ENCODE measurements at places on chromosomes 11 and 22.
A peak's percentile ranks its signal among the peaks of the same experiment; 100 is the strongest.

DNA sequence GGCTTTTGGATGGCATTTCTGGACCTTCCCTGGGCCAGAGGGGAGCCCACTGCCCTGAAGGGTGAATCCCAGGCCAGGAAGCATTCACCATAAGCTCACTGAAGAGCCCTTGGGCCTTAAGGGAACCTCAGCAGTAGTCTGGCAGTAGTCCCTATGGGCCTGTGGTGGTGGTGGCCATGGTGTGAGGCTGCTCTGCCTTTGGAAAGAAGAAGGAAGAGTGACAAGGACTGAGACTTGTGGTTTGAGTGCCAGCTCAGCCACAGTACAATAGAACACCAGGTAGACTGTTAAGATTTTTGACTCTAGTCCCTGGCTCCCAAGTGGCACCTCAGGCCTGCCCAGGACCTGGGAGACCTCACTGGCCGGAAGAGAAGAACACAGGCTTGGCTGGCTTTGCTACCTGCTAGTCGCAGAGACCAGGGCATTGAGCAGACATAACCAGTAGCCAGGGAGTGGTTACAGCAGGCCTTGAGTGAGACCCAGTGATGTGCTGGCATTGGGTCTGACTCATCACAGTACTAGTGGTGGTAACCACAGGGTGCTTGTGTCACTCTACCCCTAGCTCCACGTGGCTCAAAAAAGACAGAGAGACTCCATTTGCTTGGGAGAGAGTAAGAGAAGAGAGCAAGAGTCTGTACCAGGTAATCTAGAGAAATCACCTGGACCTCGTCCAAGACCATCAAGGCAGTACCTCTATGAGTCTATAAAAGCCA is 259.8 kb upstream of the BLID start:
- no peak for DNase-seq

GRCh38 chr11:103536335-103536722 is 427.1 kb downstream of the DYNC2H1 start:
- no peak for DNase-seq

DNA sequence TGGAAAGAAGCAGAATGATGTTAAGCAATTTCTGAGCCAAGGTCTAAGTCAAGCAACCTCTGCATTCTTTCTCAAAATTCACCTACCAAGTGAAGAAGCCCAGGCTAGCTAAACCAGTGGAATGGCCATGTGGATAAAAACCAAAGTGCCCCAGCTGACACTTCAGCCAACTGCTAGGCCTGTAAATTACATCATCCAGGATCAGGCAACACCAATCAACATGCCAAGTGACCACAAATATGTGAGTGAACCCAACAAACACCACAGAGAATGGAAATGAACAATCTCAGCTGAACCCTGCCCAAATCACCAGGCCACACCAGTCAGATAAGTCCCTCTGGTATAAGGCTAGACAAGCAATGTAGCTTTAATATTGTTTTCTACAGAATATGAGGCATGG is 25.1 kb upstream of the FJX1 start:
- DNase-seq, result no peak

DNA sequence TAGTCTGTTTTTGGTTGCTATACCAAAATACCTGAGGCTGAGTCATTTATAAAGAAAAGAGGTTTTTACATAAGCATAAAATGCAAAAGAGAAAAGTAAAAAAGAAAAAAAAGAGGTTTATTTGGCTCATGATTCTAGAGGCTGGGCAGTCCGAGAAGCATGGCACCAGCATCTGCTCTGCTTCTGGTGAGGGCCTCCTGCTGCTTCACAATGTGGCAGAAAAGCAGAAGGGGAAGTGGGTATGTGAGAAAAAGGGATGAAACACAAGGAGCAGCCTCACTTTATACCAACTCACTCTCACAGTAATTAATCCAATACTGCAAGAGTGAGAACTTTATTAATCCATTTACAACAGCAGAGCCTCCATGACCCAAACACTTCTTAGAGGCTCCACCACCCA is 47.1 kb downstream of the MTNR1B start:
- no peak for DNase-seq

DNA sequence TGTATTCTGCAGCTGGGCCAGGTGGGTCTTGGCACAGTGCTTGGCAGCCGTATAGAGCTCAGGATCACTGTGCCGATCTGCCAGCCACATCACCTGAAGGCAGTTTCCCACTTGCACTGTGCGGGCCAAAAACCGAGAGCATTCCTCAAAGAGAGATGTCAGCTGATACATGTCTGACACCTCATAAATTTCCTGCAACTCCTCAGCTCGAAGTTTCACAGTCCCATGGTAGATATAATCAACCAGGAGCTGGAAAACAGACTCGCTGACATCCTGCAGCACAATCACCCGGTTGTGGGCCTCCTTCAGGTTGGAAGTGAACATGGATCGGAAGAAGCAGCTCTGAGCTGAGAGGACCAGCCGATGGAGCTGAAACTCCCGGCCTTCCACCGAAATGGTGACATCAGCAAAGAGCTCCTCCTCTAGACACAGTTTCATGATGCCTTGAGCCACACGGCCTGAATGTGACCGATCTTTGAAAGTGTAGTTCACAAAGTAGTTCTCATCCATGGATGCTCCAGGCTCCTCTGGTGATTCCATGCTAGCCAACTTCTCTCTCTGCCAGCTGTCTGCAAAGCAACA is 1.2 kb downstream of the KBTBD4 start:
- no peak for DNase-seq

DNA sequence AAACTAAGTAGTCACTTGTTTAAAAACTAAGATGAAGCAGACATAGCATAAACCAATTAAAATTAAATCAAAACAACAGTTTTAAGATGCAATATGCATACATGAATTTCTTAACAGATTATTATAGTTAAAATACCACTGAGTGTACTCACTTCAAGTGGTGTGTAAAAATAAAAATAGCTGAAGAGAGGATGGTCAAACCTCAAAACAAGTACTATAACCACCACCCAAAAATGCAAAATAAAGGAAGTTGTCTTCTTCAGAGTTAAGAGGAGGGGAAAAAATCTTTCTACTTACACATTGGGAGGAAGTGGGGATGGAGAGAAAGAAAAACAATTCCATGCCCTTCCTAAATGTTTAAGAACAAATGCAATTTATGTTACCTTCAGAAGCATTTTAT is 31.9 kb downstream of the RRAS2 start:
- DNase-seq, result no peak

DNA sequence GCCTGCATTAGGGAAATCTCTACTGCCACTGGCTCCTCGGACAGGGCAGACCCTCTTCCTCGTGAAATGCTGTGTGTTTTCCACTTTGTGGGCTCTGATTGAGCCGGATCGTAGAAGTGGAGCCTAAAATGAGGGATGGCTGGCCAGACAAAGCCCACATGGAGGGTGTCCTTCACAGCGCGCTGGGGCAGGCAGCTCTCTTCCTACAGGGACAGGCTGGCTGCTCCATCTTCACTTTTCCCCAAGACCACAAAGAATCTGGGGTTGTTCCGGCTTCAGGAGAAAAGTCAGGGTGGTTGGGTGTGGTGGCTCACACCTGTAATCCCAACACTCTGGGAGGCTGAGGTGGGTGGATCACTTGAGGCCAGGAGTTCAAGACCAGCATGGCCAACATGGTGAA is 94.9 kb downstream of the MORC2 start:
- DNase-seq, result no peak

GRCh38 chr22:21712751-21713427 is 22.7 kb downstream of the YPEL1 start:
- DNase-seq, result no peak

GRCh38 chr22:46731246-46732040 is 6.6 kb downstream of the CERK start:
- DNase-seq, result no peak

- no peak for DNase-seq
These were observed 6.0 kb upstream of the FXYD6 start for GRCh38 chr11:117882311-117882905.

- no peak for DNase-seq
These were observed 46.2 kb downstream of the SHANK2 start for GRCh38 chr11:71206186-71206585.

GRCh38 chr11:16749666-16750065 is 11.2 kb downstream of the C11orf58 start:
- no peak for DNase-seq

DNA sequence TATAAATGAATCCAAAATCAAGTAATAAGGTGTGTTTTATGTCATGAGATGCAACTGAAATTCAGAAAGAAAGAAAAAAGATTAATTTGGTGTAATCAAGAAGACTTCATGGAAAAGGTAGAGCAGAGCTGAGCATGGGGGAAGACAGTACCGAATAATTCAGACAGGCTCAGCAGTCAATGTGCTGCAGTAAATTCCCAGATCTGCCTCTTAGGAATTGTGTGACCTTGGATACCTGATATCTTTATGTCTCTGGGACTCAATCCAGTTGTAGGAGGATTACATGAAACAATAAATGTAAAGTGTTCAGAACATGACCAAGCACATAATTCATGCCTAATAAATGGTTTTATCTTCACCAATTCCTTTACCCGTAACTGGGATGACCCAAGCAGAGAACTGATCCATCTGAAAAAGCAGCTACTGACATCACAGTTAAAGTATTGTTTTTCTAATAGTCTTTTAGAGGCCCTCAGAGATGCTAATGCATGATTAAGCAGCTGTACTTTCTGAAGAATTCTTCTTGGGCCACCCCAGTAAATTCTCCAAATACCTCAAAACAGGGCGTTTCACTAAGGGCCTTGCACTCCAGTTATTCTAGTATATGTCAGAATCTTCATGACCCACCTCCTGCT is 7.8 kb downstream of the MS4A12 start:
- DNase-seq, result no peak

GRCh38 chr11:17382046-17382728 is 6.3 kb downstream of the KCNJ11 start:
- DNase-seq, result no peak

DNA sequence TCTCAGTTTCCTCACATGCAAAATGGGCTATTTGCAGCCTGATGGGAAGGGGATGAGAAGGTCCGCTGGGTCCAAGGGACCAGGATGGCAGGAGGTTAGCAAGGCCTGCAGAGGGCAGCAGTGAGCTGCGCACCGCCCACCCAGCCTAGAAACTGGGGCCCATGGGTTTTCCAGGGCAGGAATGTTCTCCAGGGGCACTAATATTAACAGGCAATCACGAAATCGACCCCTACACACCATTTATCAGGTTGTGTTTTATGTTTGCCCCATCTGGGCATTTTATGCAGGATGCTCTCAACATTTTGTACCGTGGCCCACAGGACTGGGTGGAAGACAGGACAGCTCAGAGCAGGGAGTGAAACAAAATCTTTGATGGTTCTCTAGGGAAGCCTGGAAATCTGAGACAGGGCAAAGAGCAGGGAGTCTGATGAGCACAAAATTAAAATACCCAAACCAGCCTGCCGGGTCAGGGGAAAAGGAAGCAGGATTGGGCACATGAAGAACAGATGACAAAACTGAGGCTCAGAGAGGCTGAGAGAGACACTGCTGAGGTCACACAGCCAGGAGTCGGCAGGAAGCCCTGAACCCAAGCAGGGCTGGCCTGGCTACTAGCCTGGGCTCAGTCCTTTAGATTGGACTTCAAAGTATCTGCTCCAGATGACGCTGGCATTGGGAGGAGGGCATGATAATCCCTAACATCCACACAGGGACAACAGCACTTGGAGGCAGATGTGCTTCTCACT is 1.6 kb upstream of the BCR start:
- DNase-seq, result peak; percentile 47

DNA sequence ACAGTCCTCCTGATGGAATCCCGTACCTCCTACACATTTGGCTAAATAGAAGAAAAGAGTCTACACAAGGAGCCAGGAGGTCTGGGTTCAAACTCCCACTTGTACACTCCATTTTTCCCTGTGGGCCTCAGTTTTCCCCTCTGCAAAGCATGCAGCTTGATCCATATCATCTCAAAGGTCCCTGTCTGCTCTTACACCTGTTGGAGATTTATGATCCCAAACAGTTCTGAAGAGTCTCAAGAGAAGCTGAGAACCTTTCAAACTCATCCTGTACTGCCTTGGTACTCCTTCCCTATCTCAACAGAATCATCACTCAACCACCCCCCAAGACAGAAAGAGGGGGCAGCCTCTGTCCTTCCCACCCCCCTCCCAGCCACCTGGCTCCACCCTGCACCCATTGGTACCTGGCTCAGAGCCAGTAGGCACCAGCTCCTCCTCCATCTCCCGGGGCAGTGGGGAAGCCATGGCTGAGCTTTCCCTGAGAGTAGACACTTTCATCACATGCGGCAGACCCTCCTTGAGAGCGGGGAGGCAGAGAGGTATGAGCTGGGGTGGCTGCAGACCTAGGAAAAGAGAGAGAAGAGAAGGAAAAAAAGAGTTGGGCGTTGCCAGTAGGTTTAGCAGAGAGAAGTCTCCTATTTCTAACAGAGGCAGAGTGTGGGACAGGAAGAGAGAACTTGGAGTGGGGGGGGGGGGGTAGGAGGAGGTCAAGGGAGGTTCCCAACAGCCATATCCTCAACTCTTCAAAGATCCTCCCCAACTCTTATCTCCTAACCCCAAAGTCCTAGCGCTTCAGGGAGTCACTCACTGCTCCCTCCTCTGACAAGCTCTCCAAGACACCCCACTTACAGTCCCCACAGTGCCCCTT is 3.1 kb downstream of the TNKS1BP1 start:
- no peak for DNase-seq

GRCh38 chr11:78166855-78167469 is 21.5 kb downstream of the KCTD21 start:
- no peak for DNase-seq

- DNase-seq, result no peak
These were observed 54.5 kb upstream of the RRAS2 start for GRCh38 chr11:14413307-14414069.

- DNase-seq, result no peak
These were observed 745.7 kb downstream of the FAM181B start for GRCh38 chr11:81987829-81988472.

GRCh38 chr11:92707173-92707619 is 262.3 kb upstream of the MTNR1B start:
- DNase-seq, result no peak

GRCh38 chr11:102047305-102047924 is at the start of gene CFAP300:
CFAP300 (plus strand) TSS chr11:102047437; CDS start chr11:102047471, 34 bp downstream.
- no peak for DNase-seq
